ENCODE measurements at places on chromosomes 3 and 15.

DNA sequence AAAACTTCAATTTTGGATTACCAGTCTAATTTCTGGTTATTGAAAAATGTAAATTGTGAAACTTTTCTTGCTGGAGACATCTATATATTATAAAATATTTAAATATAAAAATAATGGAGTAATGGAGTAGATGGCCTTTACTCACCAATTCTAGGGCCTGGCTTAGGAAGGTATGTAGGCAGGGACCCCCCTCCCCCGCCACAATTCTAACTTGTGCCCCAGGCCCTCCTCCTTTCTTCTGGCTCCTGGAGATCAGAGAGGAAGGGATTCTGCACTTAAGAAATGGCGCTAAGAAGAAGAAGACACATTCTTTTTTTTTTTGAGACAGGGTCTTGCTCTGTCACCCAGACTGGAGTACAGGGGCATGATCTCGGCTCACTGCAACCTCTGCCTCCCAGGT, 49.5 kb downstream of the CGNL1 start:
- no peak for DNase-seq

GRCh38 chr15:78360958-78361718, 21.0 kb downstream of the CRABP1 start:
- no peak for DNase-seq

DNA sequence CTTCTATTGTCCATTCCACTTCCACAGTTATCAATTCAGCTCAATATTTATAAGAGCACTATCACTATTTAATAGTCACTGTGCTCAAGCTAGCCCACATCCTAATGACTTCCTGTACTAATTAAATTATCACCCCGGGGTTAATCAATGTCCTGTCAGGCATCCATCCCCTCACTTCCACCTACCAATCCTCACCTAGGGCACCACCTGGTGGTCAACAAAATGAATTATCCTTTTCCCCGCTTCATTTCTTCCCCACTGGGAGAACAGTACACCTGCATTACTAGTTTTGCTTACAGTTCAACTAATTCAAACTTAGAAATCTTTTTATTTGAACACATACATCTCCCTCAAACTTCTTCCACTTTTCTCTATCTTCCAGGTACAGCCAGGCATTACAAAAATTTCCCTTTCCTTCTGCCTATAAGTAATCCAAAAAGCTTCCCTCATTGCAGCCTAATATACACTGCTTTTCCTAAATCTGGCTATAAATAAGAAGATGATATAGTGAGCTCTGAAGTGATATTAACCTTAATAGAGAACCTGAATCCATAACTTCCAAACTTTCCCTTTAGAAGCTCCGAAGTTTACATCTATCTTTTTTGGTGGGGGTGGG, 68.5 kb downstream of the TMCC1 start:
- DNase-seq, result no peak

- no peak for DNase-seq
These were observed 78.2 kb downstream of the LINGO1 start for GRCh38 chr15:77554306-77555080.

- DNase-seq, result no peak
These were observed 51.0 kb downstream of the RASA2 start for GRCh38 chr3:141537856-141538255.

DNA sequence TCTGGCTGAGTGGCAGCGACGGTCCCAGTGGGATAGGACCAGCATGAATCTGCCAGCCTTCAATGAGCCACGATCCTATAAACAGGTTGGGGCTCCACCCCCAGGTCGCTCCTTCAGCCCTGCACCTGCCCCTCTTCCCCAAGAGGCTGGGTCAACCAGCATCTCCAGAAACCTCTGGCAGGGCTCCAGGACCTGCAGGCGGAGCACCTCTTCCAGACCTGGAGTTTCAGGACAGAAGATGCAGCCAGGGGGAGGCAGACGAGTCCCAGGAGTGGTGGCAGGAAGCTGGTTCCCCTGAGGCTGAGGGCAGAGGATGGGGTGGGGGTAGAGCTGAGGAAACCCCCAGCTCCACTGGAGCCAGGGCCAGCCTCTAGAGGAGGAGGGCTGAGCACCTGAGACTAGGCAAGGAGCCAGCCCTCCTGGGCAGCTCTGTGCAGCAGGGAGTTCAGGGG, at the start of gene PLA2G4D:
Gene PLA2G4D, minus strand, starts transcription at position 51 of the 452 bp plus-strand sequence. CDS start 103 bp downstream, outside the sequence.
- DNase-seq, result peak; percentile 50

GRCh38 chr15:40877694-40878093, 3.7 kb upstream of the RHOV start:
- DNase-seq, result no peak

- DNase-seq, result no peak
These were observed 322.9 kb upstream of the CTDSPL start for GRCh38 chr3:37538747-37539146.

- DNase-seq, result no peak
These were observed 32.8 kb upstream of the PRR20G start for GRCh38 chr3:127320529-127321121.

Data from NCI-H2081 treated with DMSO at 0.1 percent for 48 hours (cell line).